Colonic mucosa (tissue), 4 donors: ENCODE measurements at places on chromosomes 11 and 22.

DNA sequence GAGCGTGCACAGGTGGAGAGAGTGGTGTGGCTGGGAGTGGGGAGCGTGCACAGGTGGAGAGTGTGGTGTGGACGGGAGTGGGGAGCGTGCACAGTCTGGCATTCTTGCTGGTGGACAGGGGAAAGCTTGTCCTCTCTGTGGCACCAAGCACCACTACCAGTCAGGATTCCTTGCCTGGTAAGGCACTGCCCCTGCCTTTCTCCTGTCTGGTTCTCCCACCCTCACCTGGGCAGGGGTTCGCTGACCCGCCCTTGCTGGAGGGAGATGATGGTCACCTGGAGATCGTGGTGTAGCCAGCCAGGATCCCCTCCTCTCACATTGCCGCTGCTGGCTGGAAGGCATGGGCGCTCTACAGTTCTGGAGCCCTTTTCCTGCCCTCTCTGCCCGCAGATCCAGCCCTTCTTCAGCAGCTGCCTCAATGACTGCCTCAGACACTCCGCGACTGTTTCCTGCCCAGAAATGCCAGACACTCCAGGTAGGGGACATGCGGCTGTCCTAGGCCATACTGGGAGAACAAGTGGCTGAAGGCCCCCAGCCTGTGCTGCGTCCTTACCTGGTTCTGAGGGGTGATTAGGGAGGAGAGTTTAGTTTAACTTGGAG lies 16.7 kb downstream of the TMEM121B start:
- H3K4me3 ChIP-seq, result no peak overlapping the region
- H3K36me3 ChIP-seq, result no peaks in the 10 kb centered on the region
- no peaks in the 10 kb centered on the region for H3K27me3 ChIP-seq
- DNase-seq, result no peak
- no peaks in the 10 kb centered on the region for H3K4me1 ChIP-seq

DNA sequence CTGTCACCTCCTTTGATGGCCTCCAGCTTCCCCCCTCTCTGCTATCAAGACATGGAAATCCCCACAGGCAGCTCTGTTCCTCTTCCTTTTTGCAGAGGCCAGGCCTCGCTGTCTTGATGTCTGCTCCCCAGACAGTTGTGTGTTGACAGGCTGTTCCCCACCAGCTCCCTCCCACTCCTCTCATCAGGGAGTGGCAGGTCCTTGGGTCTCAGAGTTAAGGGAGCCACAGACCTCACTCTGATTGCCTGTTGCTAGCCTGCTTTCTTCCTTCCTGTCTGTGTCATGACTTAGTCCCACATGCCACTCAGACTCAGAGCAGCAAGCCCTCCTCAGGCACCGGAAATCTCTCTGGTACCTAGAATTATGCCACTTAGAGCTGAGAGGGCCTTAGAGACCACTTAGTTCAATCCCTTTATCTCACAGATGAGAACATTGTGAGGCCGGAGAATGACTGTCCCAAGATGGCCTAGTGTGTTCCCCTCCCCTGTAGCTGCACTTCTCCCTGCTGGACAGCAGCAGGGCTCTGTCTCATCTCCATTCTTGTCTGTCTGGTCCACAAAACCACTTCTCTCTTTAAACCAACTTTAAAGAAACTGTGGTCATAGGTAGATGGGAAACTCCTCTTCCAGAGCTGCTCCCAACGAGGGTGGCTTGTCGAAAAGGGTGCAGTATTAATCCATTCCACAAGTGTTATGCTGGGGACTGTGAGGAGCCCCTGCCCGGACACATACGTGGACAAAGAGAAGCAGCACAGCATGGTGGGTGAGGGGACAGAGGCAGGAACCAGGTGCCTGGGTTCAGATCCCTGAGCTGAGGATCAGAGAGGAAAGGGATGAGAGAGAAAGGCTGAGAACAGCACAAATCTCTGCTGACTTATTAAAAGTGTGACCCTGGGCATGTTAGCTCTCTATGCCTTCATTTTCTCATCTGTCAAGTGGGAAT lies 4.2 kb downstream of the AMPD3 start:
- H3K36me3 ChIP-seq, result no peaks in the 10 kb centered on the region
- DNase-seq, result no peak
- H3K4me3 ChIP-seq, result no peak overlapping the region
- no peaks in the 10 kb centered on the region for H3K27me3 ChIP-seq
- H3K27ac ChIP-seq, result peak overlapping the region; percentile 60
- H3K4me1 ChIP-seq, result peaks cover 4% of the 10 kb centered on the region

GRCh38 chr11:11948242-11948947 lies 60.0 kb downstream of the DKK3 start:
- DNase-seq, result no peak
- H3K27ac ChIP-seq, result no peak overlapping the region
- H3K4me3 ChIP-seq, result no peak overlapping the region
- no peaks in the 10 kb centered on the region for H3K36me3 ChIP-seq
- H3K4me1 ChIP-seq, result no peaks in the 10 kb centered on the region

- H3K27me3 ChIP-seq, result no peaks in the 10 kb centered on the region
- no peak overlapping the region for H3K4me3 ChIP-seq
- H3K4me1 ChIP-seq, result no peaks in the 10 kb centered on the region
- DNase-seq, result no peak
- H3K27ac ChIP-seq, result no peak overlapping the region
Measured at GRCh38 chr11:111452817-111453552, 59.2 kb downstream of the BTG4 start.

DNA sequence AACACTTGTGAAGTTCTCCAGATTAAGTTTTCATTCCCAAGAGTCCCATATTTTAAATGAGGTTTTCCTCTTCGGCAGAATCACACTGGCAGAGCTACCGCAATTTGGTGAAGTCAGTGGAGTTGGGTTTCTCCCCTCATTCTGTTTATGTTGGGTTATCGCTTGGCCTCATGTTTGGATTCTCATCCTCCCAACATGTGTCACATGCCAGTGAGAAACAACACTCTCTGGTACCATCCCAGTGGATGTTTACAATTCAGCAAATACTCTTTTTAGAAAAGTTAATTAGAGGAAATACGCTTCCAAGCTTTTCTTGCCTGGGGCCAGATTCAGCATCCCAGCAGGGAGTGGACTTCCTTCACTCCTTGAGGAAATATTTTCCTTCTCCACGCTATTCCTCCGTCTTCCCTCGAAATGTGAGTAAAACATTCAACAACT lies 2.1 kb downstream of the PAMR1 start:
- no peak overlapping the region for H3K27ac ChIP-seq
- H3K4me1 ChIP-seq, result no peaks in the 10 kb centered on the region
- peaks cover 11% of the 10 kb centered on the region for H3K27me3 ChIP-seq
- no peak for DNase-seq

GRCh38 chr11:2758751-2759150 lies 59.0 kb upstream of the KCNQ1OT1 start:
- no peak overlapping the region for H3K4me3 ChIP-seq
- H3K27me3 ChIP-seq, result no peaks in the 10 kb centered on the region
- H3K4me1 ChIP-seq, result no peaks in the 10 kb centered on the region
- peak; percentile 13 for DNase-seq
- H3K27ac ChIP-seq, result no peak overlapping the region

- peaks cover 13% of the 10 kb centered on the region for H3K4me1 ChIP-seq
- H3K36me3 ChIP-seq, result peaks cover 7% of the 10 kb centered on the region
- H3K27me3 ChIP-seq, result no peaks in the 10 kb centered on the region
- H3K27ac ChIP-seq, result peak overlapping the region; percentile 58
- peak overlapping the region; percentile 91 for H3K4me3 ChIP-seq
Measured at GRCh38 chr22:30289980-30290313, 642 bp upstream of the CASTOR1 start.

- H3K27me3 ChIP-seq, result no peaks in the 10 kb centered on the region
- no peaks in the 10 kb centered on the region for H3K4me1 ChIP-seq
- H3K4me3 ChIP-seq, result no peak overlapping the region
Measured at GRCh38 chr11:69311767-69312385, 17.9 kb downstream of the MYEOV start.

- no peaks in the 10 kb centered on the region for H3K27me3 ChIP-seq
- H3K27ac ChIP-seq, result no peak overlapping the region
- no peaks in the 10 kb centered on the region for H3K4me1 ChIP-seq
- no peak overlapping the region for H3K4me3 ChIP-seq
Measured at GRCh38 chr11:13349046-13349445, 71.5 kb downstream of the BMAL1 start.
